Left lung (tissue), 14 donors: ENCODE measurements at places on chromosomes 2 and 18. TPM values are rescaled to one million over a fixed set of nuclear protein-coding genes. Genes with fewer than 3 reads are reported as not detected.
A peak's percentile ranks its signal among the peaks of the same experiment; 100 is the strongest.

DNA sequence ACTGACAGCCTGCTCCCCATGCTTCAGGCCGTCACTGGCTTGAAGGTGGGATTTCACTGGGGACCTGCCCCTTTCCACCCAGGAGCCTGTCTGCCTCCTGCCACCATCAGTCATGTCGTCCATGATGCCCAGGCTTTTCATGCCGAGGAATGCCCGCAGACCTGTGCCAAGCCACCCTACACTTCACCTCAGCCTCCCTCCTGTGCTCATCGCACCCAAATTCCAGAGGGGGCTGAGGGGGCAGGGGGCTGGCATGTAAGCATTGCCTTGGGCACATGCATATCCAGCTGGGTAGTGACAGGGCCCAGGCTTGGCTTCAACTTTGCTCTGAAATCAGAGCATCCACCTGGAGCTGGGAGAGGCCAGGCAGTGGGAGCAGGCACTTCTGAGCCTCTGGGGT, 20.9 kb upstream of the RPRM start:
- H3K36me3 ChIP-seq, result no peaks in the 10 kb centered on the region
- H3K4me3 ChIP-seq, result no peak overlapping the region
- H3K27me3 ChIP-seq, result no peaks in the 10 kb centered on the region
- no peaks in the 10 kb centered on the region for H3K4me1 ChIP-seq

DNA sequence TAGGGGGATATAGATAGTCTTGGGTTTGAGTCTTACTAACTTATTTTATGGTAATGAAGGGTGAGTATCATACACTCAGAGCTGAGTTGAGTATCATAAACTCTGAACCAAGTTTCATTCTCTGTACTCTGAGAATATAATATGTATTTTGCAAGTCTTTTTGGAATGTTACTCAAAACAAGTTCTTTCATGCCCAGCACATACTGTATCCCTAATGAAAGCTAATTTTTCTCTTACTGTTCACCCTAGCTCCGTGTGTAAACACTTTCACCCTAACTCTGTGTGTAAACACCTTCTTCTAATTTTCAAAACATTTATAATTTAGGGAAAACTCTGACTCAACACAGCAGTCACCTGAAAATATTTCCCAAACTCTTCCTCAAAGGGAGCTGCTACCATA, 29.7 kb upstream of the CHST9 start:
- H3K36me3 ChIP-seq, result no peaks in the 10 kb centered on the region
- no peaks in the 10 kb centered on the region for H3K4me1 ChIP-seq

- no peaks in the 10 kb centered on the region for H3K36me3 ChIP-seq
- no peaks in the 10 kb centered on the region for H3K4me1 ChIP-seq
- H3K27ac ChIP-seq, result no peak overlapping the region
- no peak for DNase-seq
Observed at GRCh38 chr18:24628326-24628725, 167.9 kb downstream of the HRH4 start.

GRCh38 chr2:237205043-237205541, 119.4 kb downstream of the COPS8 start:
- no peaks in the 10 kb centered on the region for H3K36me3 ChIP-seq
- H3K27me3 ChIP-seq, result no peaks in the 10 kb centered on the region

- H3K4me3 ChIP-seq, result no peak overlapping the region
- peaks cover 14% of the 10 kb centered on the region for H3K4me1 ChIP-seq
- no peaks in the 10 kb centered on the region for H3K27me3 ChIP-seq
- H3K36me3 ChIP-seq, result no peaks in the 10 kb centered on the region
- H3K27ac ChIP-seq, result no peak overlapping the region
- DNase-seq, result no peak
Observed at GRCh38 chr2:9092383-9093282, 89.1 kb upstream of the MBOAT2 start.

DNA sequence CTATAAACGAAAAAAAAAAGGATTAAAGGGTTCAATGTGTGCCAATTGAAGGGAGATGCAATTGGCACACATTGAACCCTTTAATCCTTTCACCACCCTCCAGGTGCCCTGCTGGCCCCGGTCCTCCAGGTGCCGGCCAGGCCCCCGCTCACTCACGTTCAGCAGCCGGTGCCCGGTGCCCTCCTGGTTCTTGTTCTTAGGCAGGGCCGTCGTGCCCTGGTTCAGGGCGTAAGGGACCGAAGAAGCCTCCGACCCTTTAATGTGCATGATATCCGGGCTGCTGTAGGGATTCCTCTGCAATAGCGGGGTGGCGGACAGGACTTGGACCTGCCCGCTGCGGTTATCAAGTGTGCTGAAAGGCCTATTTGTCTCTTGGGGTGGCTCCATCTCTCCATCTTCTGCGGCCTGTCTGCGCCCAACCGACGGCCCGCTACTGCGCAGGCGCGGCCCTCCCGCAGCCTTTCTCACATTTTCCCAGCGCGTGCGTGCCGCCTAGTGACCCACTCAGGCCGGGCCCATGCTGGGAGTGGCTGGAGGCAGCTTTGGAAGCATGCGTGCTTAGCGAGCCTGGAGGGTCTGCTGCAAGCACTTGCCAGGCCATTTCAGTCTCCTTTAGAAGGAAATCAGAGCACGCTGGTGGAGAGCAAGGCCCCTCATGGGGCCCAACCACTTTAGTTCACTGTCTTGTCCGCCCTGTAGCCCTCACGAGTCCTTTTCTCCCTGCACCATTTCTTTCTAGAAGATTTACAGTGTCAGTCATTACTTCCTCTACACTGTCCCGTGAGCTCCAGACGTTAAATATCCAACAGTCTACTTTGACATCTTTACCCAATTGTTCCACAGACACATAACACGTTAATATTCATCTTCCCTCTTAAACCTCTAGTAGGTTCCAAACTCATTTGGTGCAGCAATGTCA, 24.3 kb downstream of the TMEM237 start:
- no peaks in the 10 kb centered on the region for H3K4me1 ChIP-seq
- peak overlapping the region; percentile 5 for H3K4me3 ChIP-seq
- H3K27me3 ChIP-seq, result no peaks in the 10 kb centered on the region
- no peaks in the 10 kb centered on the region for H3K36me3 ChIP-seq

GRCh38 chr18:42018831-42019230, 63.8 kb downstream of the PIK3C3 start:
- no peak overlapping the region for H3K27ac ChIP-seq
- H3K36me3 ChIP-seq, result peaks cover 54% of the 10 kb centered on the region
- no peaks in the 10 kb centered on the region for H3K27me3 ChIP-seq
- DNase-seq, result no peak

DNA sequence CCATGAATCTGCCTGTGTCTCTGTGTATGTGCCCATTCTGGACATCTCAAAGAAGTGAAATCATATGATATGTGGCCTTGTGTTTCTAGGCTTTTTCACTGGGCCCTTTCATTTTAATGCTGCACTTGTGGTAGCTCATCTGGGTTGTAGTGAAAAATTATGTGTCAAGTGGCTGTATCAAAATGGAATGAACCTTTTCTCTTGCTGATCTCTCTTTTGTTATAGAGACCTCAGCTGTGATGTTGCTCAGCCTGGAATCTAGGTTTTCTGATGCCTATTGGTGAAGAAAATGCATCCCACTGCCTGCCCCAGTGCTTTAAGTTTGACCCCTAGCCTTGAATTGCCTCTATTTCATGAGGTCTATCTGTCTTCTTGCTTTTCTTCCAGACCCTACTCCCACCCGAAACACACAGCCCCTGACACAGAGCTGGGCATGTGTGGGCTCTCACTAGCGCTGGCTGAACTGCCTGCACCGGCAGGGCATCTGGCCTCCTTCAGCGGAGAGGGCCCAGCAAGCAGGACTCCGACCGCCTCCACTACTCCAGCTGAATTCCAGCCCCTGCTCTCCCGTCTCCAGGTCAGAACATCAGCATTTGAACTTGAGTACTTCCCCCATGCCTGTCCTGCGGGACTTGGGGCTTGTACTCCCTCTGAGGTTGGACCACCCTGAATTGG, 175.8 kb upstream of the MSH6 start:
- H3K27me3 ChIP-seq, result no peaks in the 10 kb centered on the region
- H3K4me3 ChIP-seq, result no peak overlapping the region
- H3K4me1 ChIP-seq, result no peaks in the 10 kb centered on the region
- no peaks in the 10 kb centered on the region for H3K36me3 ChIP-seq
- no peak for DNase-seq

DNA sequence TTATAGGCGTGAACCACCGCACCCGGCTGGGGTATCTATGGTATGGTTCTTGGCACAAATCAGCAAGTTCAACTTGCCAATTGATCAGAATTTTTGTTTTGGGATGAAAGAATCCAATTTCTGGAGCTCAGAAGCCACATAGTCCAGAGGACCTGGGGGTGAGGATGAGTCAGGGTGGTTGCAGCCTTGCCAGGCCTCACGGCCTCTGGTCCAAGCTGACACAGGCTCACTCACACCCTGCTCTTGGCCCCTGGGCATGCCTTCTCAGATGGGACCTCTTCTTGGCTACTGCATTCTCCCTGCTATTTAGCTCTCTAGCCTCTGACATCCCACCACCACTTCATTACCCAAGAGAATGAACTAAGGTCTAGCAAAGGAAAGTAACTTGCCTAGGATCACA, 16.3 kb downstream of the CAPG start:
- no peaks in the 10 kb centered on the region for H3K27me3 ChIP-seq
- H3K4me3 ChIP-seq, result no peak overlapping the region
- H3K36me3 ChIP-seq, result no peaks in the 10 kb centered on the region
- no peak for DNase-seq

- H3K27ac ChIP-seq, result no peak overlapping the region
- H3K27me3 ChIP-seq, result no peaks in the 10 kb centered on the region
- H3K4me3 ChIP-seq, result no peak overlapping the region
- DNase-seq, result no peak
- H3K36me3 ChIP-seq, result no peaks in the 10 kb centered on the region
Observed at GRCh38 chr2:58976375-58977071, 735.4 kb upstream of the FANCL start.

DNA sequence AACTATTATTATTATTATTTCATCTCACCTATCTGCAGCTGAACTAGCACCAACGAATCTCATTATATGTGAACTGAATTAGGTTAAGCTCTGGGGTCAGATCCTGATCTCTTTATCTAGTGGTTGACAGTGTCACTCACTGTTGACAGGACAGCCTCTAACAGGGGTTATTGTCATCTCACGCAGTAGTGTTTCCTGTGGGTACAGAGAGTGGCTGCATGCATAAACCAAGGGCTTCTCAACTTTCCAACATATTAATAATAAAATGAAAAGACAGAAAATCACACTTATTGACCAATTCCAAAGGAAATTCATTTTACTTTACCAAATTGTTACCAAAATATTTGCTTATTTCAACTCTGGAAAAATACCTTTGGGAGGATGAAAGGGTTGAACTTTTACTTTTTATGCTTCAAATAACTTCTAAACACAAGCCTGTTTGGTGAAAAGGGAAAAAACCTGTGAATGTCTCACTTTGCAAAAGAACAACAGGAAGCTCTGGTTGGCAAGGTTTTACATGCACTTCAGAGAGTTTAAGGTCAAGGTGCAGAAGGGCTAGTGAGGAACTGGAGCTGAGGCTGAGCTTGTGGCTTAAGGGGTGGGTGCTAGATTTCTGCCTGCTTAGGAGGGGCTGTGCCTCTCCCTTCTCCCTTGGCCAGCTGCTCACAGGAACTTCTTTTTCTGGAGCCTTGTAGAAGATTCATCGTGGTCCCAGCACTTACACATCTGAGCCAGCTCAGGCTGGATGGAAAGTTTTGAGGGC, 72.6 kb downstream of the CTAGE1 start:
- no peak for DNase-seq
- H3K4me3 ChIP-seq, result no peak overlapping the region
- H3K27ac ChIP-seq, result no peak overlapping the region
- peaks cover 24% of the 10 kb centered on the region for H3K4me1 ChIP-seq
- H3K36me3 ChIP-seq, result no peaks in the 10 kb centered on the region
- peaks cover 42% of the 10 kb centered on the region for H3K27me3 ChIP-seq

- DNase-seq, result no peak
- H3K27ac ChIP-seq, result peak overlapping the region; percentile 80
- H3K4me3 ChIP-seq, result no peak overlapping the region
- H3K36me3 ChIP-seq, result no peaks in the 10 kb centered on the region
- H3K4me1 ChIP-seq, result peaks cover 64% of the 10 kb centered on the region
- H3K27me3 ChIP-seq, result no peaks in the 10 kb centered on the region
Observed at GRCh38 chr2:203683932-203684556, 22.4 kb upstream of the CD28 start.

- DNase-seq, result no peak
- no peaks in the 10 kb centered on the region for H3K4me1 ChIP-seq
- no peak overlapping the region for H3K4me3 ChIP-seq
- H3K27ac ChIP-seq, result no peak overlapping the region
Observed at GRCh38 chr2:112658839-112659667, 13.3 kb downstream of the SLC20A1 start.

- H3K4me3 ChIP-seq, result no peak overlapping the region
- H3K4me1 ChIP-seq, result no peaks in the 10 kb centered on the region
- peak; percentile 70 for DNase-seq
- H3K27me3 ChIP-seq, result no peaks in the 10 kb centered on the region
Observed at GRCh38 chr18:37361335-37362157, 204.1 kb downstream of the CELF4 start.

GRCh38 chr2:230085201-230085600, 16.5 kb upstream of the SLC16A14 start:
- no peak overlapping the region for H3K4me3 ChIP-seq
- H3K4me1 ChIP-seq, result no peaks in the 10 kb centered on the region
- H3K27me3 ChIP-seq, result no peaks in the 10 kb centered on the region
- DNase-seq, result no peak
- no peaks in the 10 kb centered on the region for H3K36me3 ChIP-seq

- peaks cover 12% of the 10 kb centered on the region for H3K4me1 ChIP-seq
- peak overlapping the region; percentile 74 for H3K27ac ChIP-seq
- H3K27me3 ChIP-seq, result no peaks in the 10 kb centered on the region
Observed at GRCh38 chr2:46814160-46814961, 101.2 kb downstream of the MCFD2 start.

GRCh38 chr18:80246445-80247392, 595 bp downstream of the PARD6G start:
- no peaks in the 10 kb centered on the region for H3K36me3 ChIP-seq
- DNase-seq, result peak; percentile 47
- H3K4me3 ChIP-seq, result peak overlapping the region; percentile 66
- H3K27me3 ChIP-seq, result peaks cover 44% of the 10 kb centered on the region
- peaks cover 18% of the 10 kb centered on the region for H3K4me1 ChIP-seq

GRCh38 chr2:9360701-9361100, 62.6 kb downstream of the ITGB1BP1 start:
- no peak for DNase-seq
- no peak overlapping the region for H3K4me3 ChIP-seq
- no peaks in the 10 kb centered on the region for H3K27me3 ChIP-seq
- H3K36me3 ChIP-seq, result peaks cover 37% of the 10 kb centered on the region

DNA sequence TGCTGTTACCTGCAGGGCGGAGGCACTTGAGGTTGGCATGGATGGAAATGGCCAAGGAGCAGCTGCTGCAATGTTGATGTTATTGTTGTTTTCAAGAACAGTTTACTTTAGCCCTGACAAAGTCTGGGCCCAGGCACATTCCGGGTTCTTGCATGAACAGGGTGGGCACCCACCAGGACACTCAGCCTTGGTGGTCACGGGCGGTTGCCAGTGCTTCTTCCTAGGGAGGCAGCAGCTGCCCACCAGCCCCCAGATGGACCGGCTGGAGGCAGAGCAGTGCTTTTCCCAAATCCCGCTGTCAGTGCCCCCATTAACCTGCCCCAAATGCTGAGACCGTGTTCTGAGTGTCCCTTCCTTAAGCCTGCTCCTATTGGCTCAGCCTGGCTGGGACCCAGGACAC, 38.5 kb upstream of the B3GNT7 start:
- no peak overlapping the region for H3K27ac ChIP-seq
- H3K27me3 ChIP-seq, result no peaks in the 10 kb centered on the region
- peaks cover 13% of the 10 kb centered on the region for H3K36me3 ChIP-seq
- no peak overlapping the region for H3K4me3 ChIP-seq
- H3K4me1 ChIP-seq, result peaks cover 14% of the 10 kb centered on the region

The CYTIP gene
- total RNA-seq, result 10.9 TPM

The RAX gene
- not detected for total RNA-seq

The REG3A gene
- not detected for total RNA-seq

The ANKRD30B gene
- total RNA-seq, result not detected

The CEP68 gene
- 10.4 TPM for total RNA-seq
